ENCODE measurements at places on chromosomes 2 and 18. TPM values are rescaled to one million over a fixed set of nuclear protein-coding genes. Genes with fewer than 3 reads are reported as not detected.

R3HDM1 gene
- total RNA-seq: 0.59 TPM

LRRTM4 gene
- not detected for total RNA-seq

SERPINB12 gene
- total RNA-seq: not detected

ERBB4 gene
- 4.2 TPM for total RNA-seq

RGPD4 gene
- total RNA-seq: not detected

MROH2A gene
- total RNA-seq: not detected

MAP2 gene
- 4.9 TPM for total RNA-seq

LHCGR gene
- total RNA-seq: 0.48 TPM

COLEC12 gene
- total RNA-seq: 20.2 TPM

UGT1A8 gene
- total RNA-seq: not detected
